Kidney capillary endothelial cell (primary cell): ENCODE measurements at places on chromosomes 5 and 9.

GRCh38 chr9:96137671-96138429, 164.1 kb downstream of the HSD17B3 start:
- DNase-seq: no peak

DNA sequence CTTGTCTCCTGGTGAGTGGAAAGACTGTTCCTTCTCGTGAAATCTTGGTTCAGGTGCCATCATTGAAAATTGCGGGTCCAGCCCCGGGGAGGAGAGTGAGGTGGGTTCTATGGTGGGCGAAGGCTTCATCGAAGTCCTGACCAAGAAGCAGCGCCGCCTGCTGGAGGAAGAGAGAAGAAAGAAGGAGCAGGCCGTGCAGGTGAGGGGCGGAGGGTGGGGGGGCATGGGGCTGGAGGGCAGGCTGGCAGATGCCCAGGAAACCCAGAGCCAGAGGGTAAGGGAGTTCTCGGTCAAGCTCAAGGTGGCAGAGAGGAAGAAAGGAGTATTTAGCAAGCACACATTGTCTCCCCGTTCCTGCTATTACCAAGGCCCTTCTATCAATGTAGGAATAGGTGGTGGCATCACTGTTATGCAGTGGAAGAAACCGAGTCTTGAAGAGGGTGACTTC, 24.3 kb upstream of the POMT1 start:
- DNase-seq: peak; percentile 21

DNA sequence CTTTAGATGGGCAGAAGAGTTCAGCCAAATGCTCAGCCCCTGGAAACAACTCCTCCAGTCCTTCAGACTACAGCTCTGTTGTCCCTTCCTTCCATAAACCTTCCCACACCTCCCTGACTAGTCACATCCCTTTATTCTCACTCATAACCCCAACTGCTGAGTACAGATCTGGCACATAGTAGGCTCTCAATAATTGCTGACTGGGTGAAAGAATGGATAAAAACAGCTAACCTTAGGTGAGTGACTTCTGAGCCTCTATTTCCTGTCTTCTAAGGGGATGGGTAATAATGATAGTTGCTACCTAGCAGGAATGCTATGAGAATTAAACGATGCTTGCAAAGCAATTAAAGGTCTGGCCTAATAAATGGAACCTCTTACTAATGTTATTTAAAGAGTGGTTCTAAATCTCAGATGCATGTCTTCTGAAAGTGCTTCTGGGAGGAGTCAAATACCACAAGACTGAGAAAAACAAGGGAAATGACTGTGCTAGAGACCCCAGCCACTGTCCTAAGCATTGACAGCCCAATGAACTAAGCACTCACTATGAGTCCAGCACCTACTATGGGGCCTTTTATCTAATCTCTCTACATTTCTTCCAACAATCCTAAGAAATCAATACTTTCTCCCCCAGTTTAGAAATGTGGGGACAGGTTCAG, 2.5 kb upstream of the NR6A1 start:
- DNase-seq: no peak

- peak; percentile 23 for DNase-seq
These were observed 36.6 kb upstream of the RAPGEF1 start for GRCh38 chr9:131776473-131776872.

- no peak for DNase-seq
These were observed 82.1 kb downstream of the FBN2 start for GRCh38 chr5:128455841-128456361.

DNA sequence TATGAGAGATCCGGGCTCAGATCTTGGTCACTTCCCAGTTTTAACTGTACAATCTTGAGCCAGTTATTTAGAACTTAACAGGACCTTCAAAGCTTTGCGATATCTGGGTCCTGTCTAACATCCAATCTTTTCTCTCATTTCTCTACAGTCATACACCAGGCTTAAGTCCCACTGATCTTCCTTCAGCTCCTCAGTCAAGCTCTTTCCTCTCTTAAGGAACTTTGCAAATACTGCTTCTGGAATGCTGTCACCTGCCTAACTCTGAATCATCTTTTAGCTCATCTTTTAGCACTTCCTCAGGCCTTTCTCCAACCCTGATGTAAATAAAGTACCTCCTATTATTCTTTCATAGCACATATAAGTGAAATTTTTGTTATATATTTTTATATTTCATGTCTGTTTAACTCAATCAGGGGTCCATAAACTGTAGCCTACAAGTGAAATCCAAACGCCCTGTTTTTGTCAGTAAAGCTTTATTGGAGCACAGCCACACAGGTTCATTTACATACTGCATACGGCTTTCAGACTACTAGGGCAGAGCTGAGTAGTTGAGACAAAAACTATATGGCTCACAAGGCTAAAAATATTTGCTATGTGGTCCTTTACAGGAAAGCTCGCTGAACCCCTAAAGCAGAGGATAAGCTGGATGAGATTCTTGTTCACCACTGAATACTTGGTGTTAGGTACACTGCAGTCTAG, 63.5 kb downstream of the MEF2C start:
- DNase-seq: no peak

DNA sequence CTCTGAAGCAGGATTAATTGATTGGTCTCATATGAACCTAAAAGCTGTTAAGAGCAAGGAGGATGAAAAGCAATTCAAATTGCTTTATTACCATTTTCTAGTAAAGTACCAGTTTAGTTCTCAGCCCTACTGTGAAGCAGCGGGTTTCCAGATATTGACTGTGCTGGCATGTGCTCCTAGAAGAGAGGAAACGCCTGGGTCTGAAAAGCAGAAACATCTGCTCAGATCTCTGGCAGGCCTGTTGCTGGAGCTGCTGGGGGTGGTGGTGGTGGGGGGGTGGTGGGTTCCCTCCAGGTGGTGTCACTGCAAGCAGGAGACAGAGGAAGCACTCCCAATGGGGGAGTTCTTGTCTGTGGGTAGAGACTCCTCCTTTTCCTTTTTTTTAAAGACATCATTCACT, 105.5 kb upstream of the ZNF462 start:
- DNase-seq: no peak

- DNase-seq: no peak
These were observed 98.6 kb downstream of the RXRA start for GRCh38 chr9:134424818-134425217.

GRCh38 chr5:33975852-33976251, 8.6 kb downstream of the SLC45A2 start:
- DNase-seq: no peak

GRCh38 chr5:149212198-149212951, 59.3 kb upstream of the AFAP1L1 start:
- peak; percentile 75 for DNase-seq

GRCh38 chr9:97536480-97536879, 35.0 kb downstream of the TMOD1 start:
- DNase-seq: no peak

GRCh38 chr9:95110921-95111525, 206.5 kb downstream of the FANCC start:
- no peak for DNase-seq

DNA sequence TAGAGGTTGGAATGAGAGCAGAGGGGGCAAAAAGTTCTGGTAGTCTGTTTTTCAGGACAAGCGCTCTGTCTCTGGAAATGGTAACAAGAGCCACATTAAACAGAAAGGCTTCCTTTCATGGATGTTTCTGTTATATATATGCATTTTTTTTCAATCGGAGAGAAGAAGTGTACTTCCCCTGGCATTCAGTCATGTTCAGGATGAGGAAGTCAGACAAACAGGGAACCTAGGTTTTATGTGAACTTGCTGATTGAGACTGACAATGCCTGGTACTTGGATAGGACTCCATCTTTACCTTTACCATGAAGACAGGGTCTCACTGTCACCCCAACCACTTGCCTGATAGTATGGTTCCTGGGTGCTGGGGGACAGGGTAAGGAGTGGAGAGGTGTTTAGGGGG, 30.1 kb upstream of the ZBED3 start:
- no peak for DNase-seq

DNA sequence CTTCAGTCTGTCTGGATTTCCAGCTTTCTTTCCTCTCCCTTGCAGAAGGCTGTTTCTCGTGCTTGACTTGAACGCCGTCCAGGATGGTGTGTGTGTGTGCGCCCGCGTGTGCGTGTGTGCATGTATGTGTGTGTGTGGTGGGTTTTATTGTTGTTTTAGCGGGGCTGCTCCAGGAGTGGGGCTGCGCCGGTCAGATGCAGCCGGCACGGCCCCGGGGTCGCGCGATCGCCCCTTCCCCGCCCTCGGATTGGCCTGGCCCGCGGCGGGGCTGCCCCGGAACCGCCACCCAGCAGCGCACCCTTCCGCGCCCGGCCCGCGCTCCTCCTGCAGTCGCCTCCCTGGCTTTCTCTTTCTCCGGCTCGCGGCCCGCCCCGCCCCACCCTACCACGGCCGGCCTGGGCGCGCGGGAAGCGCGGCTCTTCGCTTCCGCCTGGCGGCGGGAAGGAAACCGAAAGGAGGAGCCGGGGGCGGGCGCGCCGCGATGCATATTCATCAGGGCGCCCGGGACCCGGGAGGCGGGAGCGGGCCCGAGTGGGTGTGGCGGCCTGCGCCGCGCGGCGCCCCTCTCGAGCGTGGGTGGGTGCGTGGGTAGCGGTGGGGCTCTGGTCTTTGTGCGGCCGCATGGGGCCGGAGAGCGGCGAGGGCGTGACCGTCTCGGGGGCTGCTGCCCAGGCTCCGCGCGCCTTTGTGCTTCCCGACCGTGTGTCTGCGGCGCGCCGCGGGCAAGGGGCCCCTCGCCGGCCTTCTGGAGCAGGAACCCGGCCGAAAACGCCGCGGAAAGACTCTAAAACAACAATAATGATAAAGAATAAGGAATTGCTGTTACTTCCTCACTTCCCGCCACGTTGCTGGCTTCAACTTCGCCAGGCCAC, 8.5 kb upstream of the NFIB start:
- peak; percentile 81 for DNase-seq
